A549 (cell line): ENCODE measurements at places on chromosomes 1 and 21. TPM values are rescaled to one million over a fixed set of nuclear protein-coding genes. Genes with fewer than 3 reads are reported as not detected.

DNA sequence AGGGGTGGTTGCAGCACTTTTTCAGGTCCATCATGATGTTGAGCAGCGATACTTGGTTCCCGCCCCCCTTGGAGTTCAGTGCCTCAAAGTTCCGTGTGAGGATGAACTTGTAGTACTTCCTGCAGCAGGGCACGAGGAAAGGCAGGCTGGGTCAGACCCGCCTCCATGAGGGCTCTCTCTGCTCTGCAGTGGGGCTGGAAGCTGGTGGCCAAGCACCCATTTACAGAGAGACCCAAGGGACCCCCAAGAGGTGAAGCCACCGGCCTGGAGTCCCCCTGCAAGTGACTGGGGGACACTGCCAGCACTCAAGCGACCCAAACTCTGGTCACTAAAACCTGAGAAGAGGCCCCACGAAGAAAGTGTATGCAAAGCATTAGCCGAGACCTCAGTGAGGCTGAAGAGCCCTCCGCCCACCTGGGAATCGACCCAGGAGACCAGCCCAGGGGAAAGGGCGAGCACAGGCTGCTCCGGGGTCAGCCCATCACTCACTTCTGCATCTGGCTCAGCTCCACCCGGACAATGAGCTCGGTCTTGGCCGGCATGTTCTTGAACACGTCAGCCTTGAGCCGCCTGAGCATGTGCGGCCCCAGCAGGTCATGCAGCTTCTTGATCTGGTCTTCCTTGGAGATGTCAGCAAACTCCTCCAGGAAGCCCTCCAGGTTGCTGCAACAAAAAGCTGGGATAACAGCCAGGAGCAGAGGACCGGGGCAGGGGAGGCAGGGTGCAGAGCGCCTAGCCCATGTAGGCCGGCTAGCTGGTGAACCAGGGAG, 45.2 kb downstream of the CHD5 start:
- no peak for DNase-seq

The MAB21L3 gene
- polyA plus RNA-seq = 0.03 TPM in 2 of 3 replicates, not detected in the other

- DNase-seq = no peak
These were observed 111.7 kb upstream of the IRF2BP2 start for GRCh38 chr1:234721476-234722269.

The MFAP2 gene
- 0.46 to 0.90 TPM (median 0.66 TPM) in 3 replicates for polyA plus RNA-seq

The C1orf210 gene
- not detected in 3 replicates for polyA plus RNA-seq

DNA sequence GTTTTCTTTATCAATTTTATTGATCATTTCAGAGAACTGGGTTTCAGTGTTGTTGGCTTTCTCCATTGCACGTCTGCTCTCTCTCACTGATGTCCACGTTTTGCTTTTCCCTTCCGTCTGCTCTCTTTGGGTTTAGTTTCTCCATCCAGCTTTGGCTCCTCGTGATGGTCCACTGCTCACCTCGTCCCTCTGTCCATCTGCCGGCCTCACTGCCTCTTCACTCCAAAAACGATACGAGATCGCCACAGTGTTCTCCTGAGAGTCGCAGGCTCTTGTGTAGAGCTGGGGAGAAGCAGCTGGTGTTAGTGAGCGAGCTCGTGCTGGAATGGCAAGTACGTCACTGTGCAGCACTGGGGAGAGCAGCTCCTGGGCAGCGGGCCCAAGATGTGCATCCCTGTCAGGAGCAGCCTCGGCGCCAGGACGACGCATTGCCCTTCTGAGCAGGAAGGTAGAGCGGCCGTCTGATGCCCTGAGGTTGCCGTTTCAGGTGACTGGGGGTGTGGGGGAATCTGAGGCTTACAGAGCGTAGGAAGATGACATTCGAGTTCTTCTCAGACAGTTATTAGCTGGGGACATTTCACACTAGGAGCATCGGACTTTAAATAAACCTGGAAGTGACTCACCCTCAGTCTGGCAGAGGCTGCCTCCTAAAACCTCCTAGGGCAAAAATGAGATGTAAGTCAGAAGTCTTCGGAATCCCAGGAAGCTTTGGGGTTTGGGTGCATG, 31.4 kb upstream of the PCBP3 start:
- peak; percentile 18 for DNase-seq

The BRDT gene
- not detected in 3 replicates for polyA plus RNA-seq

GRCh38 chr1:206570529-206570928, 41.7 kb downstream of the EIF2D start:
- DNase-seq = no peak

DNA sequence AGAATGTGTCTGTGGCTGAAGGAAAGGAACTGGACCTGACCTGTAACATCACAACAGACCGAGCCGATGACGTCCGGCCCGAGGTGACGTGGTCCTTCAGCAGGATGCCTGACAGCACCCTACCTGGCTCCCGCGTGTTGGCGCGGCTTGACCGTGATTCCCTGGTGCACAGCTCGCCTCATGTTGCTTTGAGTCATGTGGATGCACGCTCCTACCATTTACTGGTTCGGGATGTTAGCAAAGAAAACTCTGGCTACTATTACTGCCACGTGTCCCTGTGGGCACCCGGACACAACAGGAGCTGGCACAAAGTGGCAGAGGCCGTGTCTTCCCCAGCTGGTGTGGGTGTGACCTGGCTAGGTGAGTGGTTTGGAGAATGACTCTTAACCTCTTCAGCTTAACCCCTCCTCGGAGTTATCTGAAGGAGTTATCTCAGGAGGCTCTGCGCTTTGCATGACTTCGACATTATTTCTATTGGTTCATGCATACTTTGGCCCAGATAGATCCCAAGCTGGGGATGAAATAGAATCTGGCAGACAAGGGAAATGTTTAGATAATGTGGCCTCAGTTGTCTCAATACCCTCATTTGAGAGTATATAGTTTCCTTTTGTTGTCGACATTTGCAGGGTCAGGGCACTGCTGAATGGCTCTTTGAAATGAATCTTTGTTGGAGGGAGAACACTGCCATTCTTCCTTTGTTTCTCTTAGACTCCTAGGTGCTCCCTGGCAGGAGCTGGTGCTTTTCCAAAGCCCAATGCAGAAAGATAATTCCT, 39.7 kb downstream of the PTGFRN start:
- DNase-seq = no peak

GRCh38 chr1:224696891-224697765, 81.0 kb downstream of the CNIH3 start:
- no peak for DNase-seq

- DNase-seq = no peak
These were observed 617.5 kb downstream of the PTPRU start for GRCh38 chr1:29853716-29854330.

DNA sequence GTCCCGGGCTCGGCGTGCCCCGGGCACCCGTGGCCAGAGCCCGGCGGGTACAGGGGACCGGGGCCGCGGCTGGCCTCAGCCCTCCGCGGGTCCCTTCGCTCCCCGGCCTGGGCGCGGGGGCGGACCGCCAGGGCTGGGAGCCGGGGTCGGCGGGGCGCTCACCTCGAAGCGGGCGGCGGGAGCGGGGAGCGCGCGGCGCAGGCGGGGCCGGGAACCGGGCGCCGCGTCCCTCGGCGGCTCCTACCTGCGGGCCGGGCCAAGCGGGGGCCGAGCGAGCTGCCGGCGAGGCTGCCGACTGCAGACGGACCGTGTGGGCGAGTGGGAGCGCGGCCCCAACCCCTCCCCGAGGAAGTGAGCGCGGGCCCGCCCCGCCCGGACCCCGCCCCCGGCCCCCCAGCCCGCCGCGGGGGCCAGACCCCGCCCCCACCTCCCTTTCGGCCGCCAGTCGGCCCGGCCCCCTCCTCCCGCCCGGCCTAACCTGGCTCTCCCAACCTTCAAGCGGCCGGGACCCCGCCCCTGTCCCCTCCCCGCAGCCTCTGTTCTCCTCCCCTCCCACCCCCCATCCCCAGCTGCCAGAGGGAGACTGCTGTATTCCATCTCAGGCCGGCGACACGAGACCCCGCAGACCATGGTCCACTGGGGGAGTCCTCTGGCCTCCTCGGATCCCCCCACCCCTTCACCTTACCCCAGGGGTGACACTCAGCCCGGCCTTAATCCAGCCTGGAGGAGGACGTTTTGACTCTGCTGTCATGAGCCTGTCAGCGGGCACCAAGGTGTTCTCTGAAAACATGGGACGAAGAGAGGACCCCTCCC, at the start of gene FHL3:
FHL3 (minus strand) TSS at position 320 of the 813 bp plus-strand sequence. CDS start 6,102 bp downstream, outside the sequence.
- DNase-seq = no peak

- DNase-seq = no peak
These were observed 7.2 kb upstream of the TNFSF18 start for GRCh38 chr1:173057984-173058383.

The OR2T29 gene
- polyA plus RNA-seq = not detected in 3 replicates

DNA sequence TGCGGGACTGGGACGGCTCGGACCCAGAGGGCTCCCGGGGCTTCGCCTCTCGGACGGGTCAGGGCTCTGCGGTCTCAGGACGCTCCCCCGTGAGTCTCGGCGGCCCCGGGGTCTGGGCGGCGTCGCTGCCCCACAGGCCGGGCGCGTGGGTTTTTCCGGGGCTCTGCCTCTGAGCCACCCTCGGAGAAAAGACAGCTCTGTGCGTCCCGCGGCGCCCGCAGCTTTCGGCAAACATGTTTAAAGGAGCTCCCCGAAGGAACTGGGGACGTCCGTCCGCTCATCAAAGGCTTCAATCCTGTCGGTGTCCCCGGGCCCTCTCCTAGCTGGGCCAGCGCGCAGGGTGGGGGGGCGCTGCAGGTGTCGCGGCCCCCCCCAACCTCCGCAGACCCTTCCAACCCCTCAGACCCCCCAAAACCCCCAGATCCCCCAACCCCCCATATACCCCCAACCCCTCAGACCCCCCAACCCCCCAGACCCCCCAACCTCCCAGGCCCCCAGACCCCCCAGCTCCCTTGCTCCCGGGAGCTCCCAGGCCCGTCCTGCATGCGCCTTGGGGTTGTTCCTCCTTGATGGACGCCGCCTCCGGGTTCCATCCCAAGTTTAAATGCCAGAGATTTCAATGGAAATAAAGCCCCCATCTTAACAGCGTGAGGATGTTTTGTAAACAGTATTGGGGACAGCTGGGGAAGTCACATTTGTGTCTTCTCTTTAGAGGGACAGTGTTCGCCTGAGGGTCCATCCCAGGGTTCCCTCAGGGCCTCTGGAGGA, 996 bp upstream of the C1orf159 start:
- DNase-seq = no peak

DNA sequence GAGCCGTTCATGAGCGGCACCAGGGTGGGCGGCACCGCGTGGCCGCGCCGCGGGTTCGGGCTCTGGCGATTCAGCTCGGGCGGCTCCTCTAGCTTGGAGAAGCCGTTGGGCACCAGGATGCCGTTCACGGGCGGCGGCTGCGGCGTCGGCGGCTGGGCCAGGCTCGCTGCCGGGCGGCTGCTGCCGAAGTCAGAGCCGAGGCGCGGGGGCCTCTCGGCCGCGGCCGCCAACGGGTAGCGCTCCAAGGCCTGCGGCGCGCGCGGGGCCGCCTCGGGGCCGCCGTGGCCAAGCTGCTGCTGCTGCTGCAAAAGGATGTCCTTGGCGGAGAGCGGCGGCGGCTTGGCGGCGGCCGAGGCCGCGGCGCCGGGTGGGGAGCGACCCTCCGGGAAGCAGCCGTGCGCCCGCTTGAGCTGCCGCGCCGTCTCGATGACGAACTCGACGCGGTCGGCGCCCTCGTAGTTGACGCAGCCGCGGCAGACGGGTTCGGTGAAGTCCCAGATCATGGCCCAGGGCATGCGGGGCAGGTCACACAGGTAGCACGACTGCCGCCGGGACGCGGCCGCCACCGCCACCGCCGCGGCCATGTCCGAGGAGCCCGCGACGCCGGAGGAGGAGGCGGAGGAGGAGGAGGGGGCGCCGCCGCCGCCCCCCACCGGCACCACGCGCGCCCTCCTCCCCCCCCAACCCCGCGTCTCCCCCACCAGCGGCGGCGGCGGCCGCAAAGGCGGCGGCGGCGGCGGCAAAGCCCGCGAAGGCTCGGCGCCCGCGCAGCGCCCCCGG, 877 bp downstream of the IRF2BP2 start:
- no peak for DNase-seq

GRCh38 chr1:17869815-17870214, 114.7 kb downstream of the ACTL8 start:
- DNase-seq = no peak

DNA sequence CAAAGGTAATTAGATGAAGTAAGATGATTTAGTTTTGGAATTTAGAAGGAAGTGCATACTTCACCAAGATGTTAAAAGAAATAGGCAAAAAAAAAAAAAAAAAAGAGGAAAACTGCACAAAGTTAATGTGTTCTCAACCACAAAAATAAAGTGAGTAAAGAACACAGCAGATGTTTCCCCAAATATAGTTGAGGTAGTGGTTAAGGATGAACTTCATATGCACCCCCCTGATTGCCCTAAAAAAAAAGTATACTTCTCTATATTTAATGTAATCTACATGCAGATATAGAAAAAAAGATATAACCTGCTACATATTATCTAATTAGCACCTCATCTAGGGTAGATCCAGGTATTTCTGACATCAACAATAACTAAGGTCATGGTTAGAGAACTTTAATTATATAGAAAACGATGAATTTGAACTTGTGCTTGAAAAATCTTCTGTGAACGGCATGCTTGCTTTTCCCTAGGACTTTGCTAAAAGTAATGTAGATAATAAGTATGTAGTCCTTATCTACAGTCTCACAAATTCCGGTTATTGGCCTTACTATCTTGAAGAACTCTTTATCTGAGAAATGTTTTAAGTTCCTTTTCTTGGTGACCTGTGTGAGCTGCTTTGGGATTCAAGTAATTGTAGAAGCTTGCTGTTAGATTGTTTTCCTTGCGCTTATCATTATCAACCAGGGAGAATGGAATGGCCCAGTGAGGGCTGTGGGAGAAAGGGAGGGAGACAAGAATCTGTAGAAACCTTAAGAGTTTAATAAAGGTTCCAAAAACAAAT, 70.1 kb upstream of the LRRC7 start:
- no peak for DNase-seq

DNA sequence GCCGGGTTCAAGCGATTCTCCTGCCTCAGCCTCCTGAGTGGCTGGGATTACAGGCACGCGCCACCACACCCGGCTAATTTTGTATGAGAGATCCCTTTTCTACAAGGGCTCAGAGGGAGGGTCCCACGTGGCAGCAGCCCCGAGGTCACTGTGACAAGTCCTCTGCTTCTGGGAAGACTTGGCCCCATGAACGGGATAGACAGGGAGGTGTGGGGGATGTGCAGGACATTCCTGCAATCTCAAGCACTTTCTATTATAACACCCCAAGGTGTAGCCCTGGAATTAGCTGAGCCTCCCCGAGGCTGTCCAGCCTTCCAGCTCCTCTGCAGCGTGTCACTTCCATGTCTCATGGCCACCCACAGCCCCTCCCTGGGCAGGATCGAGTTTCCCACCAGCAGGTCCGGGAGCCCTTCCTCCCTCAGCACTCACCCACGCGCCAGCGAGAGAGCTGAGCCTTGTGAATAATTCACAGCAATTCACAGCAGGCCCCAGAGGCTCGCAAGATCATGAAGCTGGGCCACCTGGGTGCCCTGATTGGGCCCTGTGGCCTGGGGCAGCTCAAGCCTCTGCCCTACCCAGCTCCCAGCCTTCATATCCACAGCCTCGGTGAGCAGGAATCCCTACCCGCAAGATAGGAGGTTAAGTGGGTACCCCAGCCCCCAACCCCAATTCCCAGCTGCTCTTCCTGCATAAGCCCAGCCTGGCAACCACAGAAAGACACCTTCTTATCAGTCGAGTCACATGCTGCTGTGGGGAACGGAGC, 22.8 kb upstream of the RNU1-4 start:
- DNase-seq = no peak

DNA sequence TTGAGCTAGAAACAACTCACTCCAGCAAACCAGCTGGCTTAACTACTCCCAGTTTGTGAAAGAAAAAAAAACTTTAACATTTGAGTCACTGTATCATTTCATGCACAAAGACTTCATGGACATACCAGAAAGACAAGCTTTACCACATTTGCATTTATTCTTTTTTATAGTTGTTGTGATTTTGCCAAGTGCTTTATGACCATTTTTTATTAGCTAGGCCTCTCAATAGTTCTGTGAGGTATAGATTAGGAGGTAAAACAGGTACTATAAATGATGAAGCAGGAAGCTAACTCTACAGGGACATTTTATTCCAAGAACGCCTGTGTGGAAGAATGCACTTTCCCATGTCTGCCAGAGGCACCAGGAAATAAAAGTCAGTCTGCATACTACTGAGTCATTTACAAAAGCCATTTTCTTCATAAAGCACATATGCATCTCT, 8.2 kb upstream of the DENND1B start:
- DNase-seq = no peak

The CLCNKB gene
- 0.07 to 0.18 TPM (median 0.08 TPM) in 3 replicates for polyA plus RNA-seq
